ENCODE measurements at places on chromosomes 7 and 10.

DNA sequence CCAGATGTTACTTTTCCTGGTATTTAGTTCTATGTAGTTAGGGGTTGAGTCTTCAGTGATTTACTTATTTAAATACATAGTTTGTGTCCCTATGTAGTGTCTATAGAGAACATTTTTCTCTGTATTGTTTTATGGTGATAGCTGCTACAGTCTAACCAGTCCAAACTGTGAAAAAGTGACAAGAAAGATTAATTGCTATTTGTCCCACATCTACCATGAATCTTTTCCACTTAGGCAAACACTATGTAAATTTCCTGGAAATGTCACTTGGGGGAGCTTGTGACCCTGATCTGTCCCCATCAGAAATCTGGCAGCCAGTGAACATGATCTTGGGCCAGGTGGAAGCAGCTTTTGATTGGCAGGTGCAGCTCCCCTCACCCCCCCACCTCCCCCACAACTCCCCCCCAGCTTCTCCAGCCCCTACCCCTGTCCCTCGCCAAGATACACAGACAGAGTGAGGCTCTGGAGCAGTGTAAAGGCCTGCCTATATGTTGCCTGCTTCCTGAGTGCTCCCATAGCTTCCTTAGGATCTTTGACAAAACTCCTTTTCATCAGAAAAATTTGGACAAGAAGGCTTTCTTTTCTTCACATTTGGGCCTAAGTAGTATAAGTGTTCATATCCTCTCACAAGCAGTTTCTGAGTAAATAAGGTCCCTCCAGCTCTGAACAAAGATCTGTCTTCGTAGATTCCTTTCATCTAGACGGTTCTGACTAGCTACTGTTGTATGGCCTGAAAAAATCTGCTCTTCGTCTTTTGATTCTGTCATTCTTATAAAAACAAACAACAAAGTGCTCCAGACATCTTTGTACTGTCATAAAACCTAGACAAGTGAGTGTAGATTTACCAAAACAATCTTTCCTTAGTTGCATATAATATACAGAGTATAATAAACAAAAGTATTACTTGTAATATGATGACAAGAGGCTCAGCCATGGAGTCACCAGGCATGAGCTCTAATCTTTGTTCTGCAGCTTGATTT is 31.5 kb upstream of the SLC13A1 start:
- peak; percentile 27 for DNase-seq

DNA sequence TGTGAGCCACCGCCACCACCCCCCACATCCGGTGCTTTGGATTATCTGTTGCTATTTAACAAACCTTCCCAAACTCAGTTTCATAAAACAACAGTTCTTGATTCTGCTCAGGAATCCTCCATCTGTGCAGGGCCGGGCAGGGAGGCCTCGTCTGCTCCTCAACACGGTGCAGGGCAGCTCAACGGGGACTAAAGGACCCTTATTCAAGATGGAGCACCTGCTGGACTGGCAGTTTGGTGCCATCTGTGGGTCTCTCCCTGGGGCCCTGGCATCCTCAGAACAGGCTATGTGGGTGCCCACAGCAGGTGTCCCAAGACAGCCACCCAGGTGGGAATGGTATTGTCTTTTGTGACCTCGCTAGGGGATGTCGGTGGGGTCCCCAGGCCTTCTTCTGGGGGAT is 31.0 kb upstream of the ELFN1 start:
- DNase-seq, result no peak

DNA sequence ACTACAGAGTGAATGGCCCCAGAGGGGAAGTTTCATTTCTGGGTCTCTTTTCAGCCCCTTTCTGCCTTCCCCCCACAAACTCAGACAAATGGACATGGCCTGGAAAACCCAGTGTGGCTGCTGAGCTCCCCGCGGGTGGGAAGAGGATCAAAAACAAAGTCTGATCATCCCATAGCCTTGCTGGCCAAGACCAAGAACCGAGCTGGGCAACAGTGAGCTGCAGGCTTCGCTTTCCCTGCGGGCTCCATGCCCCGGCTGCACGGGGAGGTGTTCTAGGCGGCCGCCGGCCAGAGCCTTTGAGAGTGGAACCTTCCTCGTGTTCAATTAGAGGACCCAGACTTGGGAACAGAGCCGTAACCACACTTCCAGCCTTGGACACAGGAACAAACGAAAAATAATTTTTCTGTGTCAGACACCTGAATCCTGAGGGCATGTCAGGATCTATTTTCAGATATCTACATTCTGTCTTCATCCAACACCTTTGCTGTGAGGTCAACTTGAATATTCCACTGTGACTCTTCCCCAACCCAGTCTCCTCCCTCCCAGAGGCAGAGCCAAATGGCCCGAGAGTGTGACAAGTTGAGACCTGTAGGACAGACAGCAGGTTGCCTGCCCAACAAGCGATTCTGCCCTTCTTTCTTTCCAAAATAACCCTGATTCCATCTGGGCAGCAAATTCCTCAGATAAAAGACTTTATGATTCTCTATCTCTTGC is 26.0 kb downstream of the WDR86 start:
- DNase-seq, result no peak

- no peak for DNase-seq
These were observed 3.0 kb downstream of the ADARB2 start for GRCh38 chr10:1734288-1734687.

- DNase-seq, result no peak
These were observed 87.5 kb upstream of the ZNF92 start for GRCh38 chr7:65285906-65286864.

GRCh38 chr7:28407651-28408050 is 4.7 kb upstream of the CREB5 start:
- no peak for DNase-seq

- no peak for DNase-seq
These were observed 13.5 kb downstream of the PPIF start for GRCh38 chr10:79360499-79361342.

DNA sequence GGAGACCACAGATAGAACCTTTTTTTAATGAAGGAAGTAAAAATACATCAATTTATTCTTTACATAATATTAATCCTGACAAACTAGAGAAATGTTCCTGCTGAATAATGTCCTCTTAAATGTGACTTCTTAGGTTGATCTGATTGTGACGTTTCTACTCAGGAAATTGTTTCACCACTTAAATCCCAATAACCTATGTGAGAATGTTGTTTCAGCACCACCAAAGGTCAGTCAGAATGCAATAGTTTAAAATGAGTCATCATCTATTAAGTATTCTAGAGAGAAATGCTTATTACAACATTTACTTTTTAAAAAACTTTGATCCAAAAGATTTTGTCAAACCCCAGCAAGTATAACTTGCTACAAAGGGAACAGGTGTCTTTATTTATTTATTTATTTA is 155.4 kb upstream of the CACNA2D1 start:
- DNase-seq, result no peak

- DNase-seq, result peak; percentile 84
These were observed 52.2 kb downstream of the STEAP1B start for GRCh38 chr7:22447762-22448161.

GRCh38 chr7:139496528-139496927 is 13.1 kb upstream of the KLRG2 start:
- no peak for DNase-seq

GRCh38 chr7:133310232-133310862 is 57.5 kb downstream of the EXOC4 start:
- DNase-seq, result peak; percentile 96

GRCh38 chr10:82191653-82192052 is 316.7 kb downstream of the NRG3 start:
- DNase-seq, result no peak

GRCh38 chr7:26944501-26945358 is 80.3 kb upstream of the SKAP2 start:
- DNase-seq, result peak; percentile 11

DNA sequence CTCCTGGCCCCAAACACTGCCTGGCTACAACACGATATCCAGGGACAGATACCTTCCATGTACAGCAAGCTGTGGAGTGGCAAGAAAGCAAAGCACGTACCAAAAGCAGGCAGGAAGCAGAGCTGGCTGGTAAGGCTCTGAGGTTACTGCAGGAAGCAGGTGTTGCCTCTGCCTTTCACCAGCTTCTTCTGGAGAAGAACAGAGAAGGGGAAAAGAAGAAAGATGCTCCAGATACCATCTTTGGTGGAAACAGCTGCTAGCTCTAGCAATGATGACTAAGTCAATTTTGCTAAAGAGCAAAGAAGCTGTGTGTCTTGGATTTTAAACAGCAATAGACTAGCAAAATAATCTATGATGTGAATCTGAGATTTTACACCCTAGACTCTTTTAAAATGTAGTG is 34.9 kb upstream of the PRSS1 start:
- DNase-seq, result no peak

DNA sequence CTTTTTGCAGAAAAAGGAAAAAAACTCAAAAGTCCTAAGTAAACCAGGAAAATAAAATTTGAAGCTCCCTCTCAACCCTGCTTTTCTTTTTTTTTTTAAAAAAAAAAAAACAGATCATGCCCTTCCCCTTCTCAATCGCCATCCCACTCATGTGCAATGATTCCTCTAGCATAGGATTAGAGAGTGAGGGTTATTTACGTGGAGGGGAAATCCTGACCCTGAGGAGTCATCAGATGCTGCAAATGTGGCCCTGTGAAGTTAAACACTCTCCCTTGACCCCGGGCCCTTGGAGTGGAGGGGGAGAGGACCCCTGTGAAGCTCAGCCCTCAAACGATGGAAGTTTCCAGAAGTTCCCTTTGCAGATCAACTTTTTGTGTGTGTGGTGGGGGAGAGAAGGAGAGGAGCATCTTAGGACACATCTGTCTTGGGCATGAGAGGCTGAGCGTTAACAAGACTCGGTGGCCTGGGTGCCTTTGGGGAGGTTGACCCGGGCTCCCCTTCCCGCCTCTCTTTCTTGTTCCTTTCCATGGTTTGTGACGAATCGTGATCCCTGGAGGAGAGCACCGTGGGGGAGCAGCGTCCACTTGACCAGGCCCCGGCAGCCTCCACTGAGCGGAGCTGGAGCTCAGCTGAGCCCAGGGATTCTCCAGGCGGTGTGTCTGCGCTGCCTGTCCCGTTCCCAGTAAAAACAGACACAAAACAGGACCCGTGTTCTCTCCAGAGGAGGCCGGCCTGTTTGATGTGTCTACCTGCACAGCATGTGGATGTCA is 1.5 kb upstream of the SHH start:
- DNase-seq, result no peak

DNA sequence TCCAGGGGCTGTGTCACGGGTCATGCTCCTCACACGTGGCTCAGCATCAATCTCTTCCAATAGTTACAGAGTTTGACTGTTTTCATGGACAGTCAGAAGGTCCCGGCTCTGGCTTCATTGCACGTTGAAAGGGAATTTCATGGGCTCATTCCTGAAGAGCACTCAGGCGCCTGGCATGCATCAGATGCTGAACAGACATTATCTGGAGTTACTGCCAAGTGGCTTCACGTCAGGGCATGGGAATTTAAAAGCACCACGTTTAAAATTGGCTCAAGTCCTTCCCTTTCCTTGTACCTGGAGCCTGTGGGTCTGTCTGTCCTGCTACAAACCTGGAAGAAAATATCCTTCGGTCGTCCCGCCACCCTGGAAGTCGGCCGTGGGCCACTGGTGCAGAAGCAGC is 50.4 kb downstream of the CFAP46 start:
- no peak for DNase-seq

GRCh38 chr10:100743626-100744135 is 1.7 kb upstream of the PAX2 start:
- peak; percentile 24 for DNase-seq

DNA sequence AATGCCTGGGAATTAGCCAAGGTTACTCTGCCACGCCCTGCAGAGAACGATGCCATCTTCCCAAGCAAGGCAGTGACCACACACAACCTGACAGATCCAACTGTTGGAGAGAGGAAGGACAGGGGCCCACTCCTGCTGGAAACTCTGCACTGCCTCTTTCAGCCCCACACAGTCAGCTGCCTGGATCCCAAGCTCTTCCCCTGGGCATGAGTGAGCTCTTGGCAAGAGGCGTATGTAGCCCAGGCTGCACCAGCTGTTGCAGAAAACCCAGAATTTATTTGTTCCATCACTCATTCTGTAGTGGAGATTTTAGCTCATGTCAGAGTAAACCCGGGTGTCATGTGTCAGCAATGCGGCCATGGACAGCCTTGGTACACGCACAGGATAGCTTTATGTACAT is 135.1 kb upstream of the TRIM24 start:
- no peak for DNase-seq

Measured in NCI-H1417 (cell line).